HCT116 (cell line): ENCODE measurements at places on chromosomes 2 and 18. TPM values are rescaled to one million over a fixed set of nuclear protein-coding genes. Genes with fewer than 3 reads are reported as not detected.

- no peak overlapping the region for H3K27ac ChIP-seq
- H3K27me3 ChIP-seq = no peaks in the 10 kb centered on the region
- no peaks in the 10 kb centered on the region for H3K36me3 ChIP-seq
Measured at GRCh38 chr2:173431191-173431590, 76.5 kb downstream of the CDCA7 start.

NLRC4 gene
- not detected for total RNA-seq

ALKAL2 gene
- total RNA-seq = not detected

DNA sequence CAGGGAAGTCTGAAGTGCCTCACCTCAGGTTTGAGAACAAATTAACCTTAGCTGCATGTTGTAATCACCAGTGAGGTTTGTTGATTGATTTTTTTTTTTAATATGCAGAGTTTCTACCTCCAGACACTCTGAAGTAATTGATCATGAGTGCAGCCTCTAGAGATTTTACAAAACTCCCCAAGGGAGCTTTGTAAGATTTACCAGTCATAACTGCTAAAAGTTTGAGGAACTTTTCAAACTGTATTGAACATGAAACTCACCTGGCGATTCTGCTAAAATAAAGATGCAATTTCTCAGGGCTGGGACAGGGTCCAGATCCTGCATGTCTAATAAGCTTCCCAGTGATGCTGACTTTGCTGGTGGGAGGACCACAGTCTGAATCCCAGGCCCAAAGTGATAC lies 339.6 kb upstream of the DCC start:
- DNase-seq = no peak
- no peak overlapping the region for H3K27ac ChIP-seq
- no peaks in the 10 kb centered on the region for H3K36me3 ChIP-seq
- H3K27me3 ChIP-seq = no peaks in the 10 kb centered on the region
- H3K4me1 ChIP-seq = no peaks in the 10 kb centered on the region
- H3K4me3 ChIP-seq = no peak overlapping the region

EIF5B gene
- 65.9 TPM for total RNA-seq

DNA sequence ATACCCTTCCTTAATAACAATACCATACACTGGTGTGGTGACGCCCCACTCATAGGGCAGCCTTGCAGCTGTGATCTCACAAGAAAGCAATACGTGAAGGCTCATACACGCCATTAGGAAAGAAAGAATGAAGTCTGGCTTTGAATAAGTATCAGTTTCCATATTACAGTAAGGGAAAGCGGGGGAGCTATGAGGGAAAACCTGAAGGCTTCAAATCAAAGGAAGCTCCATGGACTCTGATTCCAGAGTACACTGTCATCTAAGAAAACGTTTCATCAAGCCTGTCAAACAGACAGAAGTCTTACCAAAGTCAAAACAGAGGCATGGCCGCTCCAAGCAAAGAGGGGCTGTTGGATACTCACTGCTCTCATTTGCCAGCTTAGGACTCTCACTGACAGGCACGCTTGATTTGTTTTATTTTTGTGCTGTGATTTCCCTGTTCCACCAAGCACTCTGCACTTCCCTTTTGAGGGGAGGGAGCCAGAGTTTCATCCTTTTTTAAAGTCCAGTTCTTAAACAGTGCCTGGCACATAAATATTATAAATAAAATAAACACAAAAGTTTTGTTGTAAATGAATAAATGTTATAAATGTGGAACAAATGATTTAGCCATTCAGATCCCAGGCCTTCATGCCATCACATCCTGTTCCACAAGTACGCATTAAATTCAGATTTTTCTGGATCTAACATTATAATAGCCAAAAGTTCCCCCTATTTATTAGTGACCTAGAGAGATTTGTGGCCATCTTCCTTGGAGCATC lies 221.2 kb downstream of the PIEZO2 start:
- H3K27me3 ChIP-seq = peaks cover 10% of the 10 kb centered on the region; the same call in 1 of the 2 replicates
- DNase-seq = no peak
- H3K4me1 ChIP-seq = no peaks in the 10 kb centered on the region
- no peaks in the 10 kb centered on the region for H3K36me3 ChIP-seq

GAREM1 gene
- 11.1 TPM for total RNA-seq

ALK gene
- not detected for total RNA-seq

- H3K27me3 ChIP-seq = no peaks in the 10 kb centered on the region
- DNase-seq = no peak
- H3K27ac ChIP-seq = no peak overlapping the region
- H3K4me1 ChIP-seq = no peaks in the 10 kb centered on the region
- no peak overlapping the region for H3K4me3 ChIP-seq
Measured at GRCh38 chr2:191003405-191004309, 10.3 kb downstream of the STAT1 start.

DNA sequence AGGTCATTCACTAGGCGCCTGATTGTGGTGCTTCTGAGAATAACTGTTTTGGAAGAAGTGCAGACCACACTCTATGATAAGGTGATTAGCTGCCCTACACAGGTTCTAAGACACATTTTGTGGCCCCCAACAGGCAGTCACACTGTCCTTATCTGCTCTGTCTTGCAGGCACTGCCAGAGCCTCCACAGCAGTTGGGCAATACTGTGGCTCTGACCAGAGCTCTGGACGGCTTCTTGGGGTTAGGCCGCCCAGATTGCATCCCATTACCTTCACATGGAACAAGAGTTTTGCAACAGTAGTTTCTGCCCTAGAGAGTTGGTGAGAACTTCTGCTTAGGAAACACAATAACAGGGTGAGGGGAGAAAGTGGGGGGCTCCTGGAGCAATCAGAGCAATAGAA lies 22.7 kb downstream of the RUFY4 start:
- no peaks in the 10 kb centered on the region for H3K4me1 ChIP-seq
- DNase-seq = no peak
- no peak overlapping the region for H3K27ac ChIP-seq

DNA sequence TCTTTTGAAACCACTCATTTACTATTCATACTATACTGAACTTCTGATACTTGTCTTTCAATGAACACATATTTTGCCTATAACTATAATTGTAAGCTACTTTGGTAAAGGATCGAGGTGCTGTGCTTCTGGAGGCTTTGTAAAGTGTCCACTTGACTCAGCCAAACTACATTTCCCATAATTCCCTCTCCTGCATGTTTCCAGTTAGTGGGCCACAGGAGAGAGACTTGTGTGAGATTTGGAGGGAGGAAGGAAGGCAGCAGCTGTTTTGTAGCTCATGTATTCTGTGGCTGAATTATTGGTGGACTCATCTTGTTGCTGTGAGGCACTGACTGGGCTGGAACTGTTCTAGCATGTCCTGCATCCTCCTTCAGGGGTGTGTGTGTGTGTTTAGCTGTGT lies 328.8 kb downstream of the ARL6IP6 start:
- no peaks in the 10 kb centered on the region for H3K27me3 ChIP-seq
- H3K36me3 ChIP-seq = no peaks in the 10 kb centered on the region
- no peak overlapping the region for H3K27ac ChIP-seq
- H3K4me1 ChIP-seq = peaks cover 4% of the 10 kb centered on the region; the same call in 1 of the 2 replicates

- H3K27me3 ChIP-seq = no peaks in the 10 kb centered on the region
- H3K4me3 ChIP-seq = no peak overlapping the region
- no peaks in the 10 kb centered on the region for H3K4me1 ChIP-seq
- H3K27ac ChIP-seq = no peak overlapping the region
- DNase-seq = no peak
Measured at GRCh38 chr18:75023473-75023872, 185.5 kb downstream of the PTGR3 start.

ANKRD30BL gene
- not detected for total RNA-seq

GRCh38 chr18:69985239-69985638 lies 37.6 kb upstream of the CD226 start:
- no peak for DNase-seq
- no peak overlapping the region for H3K27ac ChIP-seq
- no peak overlapping the region for H3K4me3 ChIP-seq
- H3K4me1 ChIP-seq = no peaks in the 10 kb centered on the region
- no peaks in the 10 kb centered on the region for H3K27me3 ChIP-seq

- no peak overlapping the region for H3K4me3 ChIP-seq
- H3K27me3 ChIP-seq = peaks cover 4% of the 10 kb centered on the region; the same call in 1 of the 2 replicates
- no peak overlapping the region for H3K27ac ChIP-seq
- no peaks in the 10 kb centered on the region for H3K36me3 ChIP-seq
Measured at GRCh38 chr18:37481072-37481471, 84.5 kb downstream of the CELF4 start.

MC5R gene
- total RNA-seq = not detected

GRCh38 chr2:98191883-98192282 lies 104.9 kb downstream of the VWA3B start:
- no peak for DNase-seq
- H3K27me3 ChIP-seq = no peaks in the 10 kb centered on the region
- no peak overlapping the region for H3K4me3 ChIP-seq
- no peak overlapping the region for H3K27ac ChIP-seq

DNA sequence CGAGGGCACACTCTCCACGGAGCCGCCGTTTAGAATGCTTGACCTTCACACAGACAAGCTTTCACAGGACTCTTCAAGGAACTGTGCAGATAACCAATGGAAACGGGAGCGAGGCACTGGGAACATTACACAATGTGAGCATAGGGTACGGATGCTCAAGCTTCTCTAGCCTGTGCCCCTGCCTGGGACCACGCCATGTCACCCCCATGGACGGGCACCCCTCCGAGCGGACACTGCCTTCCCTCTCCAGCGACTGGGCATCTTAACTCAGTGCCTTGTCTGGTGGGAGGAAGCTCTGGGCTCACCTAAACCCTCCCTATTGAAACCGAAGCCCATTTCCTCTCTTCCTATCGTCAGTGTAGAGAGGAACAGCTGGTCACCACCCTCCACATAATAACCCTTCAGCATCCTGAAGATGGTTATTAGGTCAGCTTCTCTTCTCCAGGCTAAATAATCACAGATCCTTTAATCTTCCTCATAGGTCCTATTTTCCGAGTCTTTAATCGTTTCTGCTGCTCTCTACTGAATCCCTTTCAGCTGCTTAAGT lies 626.7 kb downstream of the GALR1 start:
- H3K27me3 ChIP-seq = no peaks in the 10 kb centered on the region
- H3K36me3 ChIP-seq = no peaks in the 10 kb centered on the region
- no peak overlapping the region for H3K27ac ChIP-seq
- H3K4me1 ChIP-seq = no peaks in the 10 kb centered on the region
- H3K4me3 ChIP-seq = no peak overlapping the region

RND3 gene
- total RNA-seq = 15.0 TPM

CHRND gene
- total RNA-seq = not detected

GRCh38 chr2:161217597-161218185 lies 57.5 kb downstream of the TANK start:
- H3K27ac ChIP-seq = no peak overlapping the region
- H3K27me3 ChIP-seq = no peaks in the 10 kb centered on the region
- peaks cover 13% of the 10 kb centered on the region for H3K36me3 ChIP-seq
- no peak overlapping the region for H3K4me3 ChIP-seq
- no peak for DNase-seq
- no peaks in the 10 kb centered on the region for H3K4me1 ChIP-seq

DNA sequence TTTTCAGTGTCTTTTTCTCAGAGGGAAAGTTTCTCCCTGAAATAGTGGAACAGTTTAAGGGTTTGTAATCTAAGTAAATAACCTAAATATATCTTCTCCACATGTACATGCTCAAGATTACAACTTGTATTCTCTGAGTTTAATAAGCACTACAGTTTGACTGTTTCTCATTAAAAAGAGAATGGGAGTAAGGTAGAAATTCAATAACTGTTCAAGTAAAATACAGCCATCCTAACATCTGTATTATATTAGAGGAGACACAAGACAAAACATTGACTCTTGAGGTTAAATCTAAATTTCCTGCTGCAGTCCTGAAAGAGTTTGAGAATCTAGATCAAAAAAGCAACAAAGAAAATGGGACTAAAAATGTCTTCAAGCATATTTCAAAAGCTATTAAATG lies 73.0 kb upstream of the ZNF397 start:
- no peaks in the 10 kb centered on the region for H3K27me3 ChIP-seq
- no peaks in the 10 kb centered on the region; the same call in 1 of the 2 replicates for H3K4me1 ChIP-seq
- H3K4me3 ChIP-seq = no peak overlapping the region
- no peak overlapping the region for H3K27ac ChIP-seq

SLC14A1 gene
- total RNA-seq = not detected

ZRANB3 gene
- total RNA-seq = 12.0 TPM

CLEC4F gene
- total RNA-seq = not detected

GRCh38 chr2:47272905-47273758 lies 118.0 kb upstream of the STPG4 start:
- peaks cover 8% of the 10 kb centered on the region; the same call in 1 of the 2 replicates for H3K4me1 ChIP-seq
- no peaks in the 10 kb centered on the region for H3K27me3 ChIP-seq
- DNase-seq = no peak

DNA sequence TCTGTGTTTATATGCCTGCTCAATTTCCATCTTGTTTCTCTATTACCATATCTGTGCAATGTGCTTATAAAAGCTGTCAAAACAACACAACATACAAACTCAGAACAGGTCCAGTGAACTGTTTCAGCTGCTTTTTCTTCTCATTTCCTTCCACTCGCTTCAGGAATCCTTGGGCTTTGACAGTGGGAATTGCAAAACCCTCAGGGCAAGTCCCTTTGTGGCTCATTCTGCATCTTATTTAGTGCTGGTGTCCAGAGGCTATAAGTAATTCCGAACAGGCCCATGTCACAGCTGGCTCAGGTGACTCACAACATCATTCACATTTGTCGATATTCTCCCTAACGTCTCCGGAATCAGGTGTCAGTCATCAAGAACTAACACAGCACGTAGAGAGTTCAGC lies 309.9 kb upstream of the ZNF521 start:
- H3K27me3 ChIP-seq = no peaks in the 10 kb centered on the region
- no peak overlapping the region for H3K4me3 ChIP-seq
- H3K36me3 ChIP-seq = no peaks in the 10 kb centered on the region

DNA sequence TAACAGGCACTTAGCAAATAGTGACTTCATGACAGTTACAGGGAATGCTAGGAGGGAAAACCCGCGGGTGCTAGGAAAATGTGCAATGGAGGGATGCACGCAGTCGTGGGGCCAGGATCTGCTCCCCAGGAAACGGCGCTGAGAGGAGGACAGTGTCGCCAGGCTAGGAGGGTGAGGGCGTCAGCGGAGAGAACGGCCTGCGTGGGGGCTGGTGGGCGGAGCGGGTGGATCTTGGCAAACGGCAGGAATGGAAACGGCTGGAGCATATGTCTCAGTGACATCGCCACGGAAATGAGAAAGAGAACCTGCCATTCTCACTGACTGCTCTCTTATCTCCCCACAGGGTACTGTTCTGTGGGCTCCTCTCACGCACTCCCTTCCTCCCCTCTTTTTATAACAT lies 478.5 kb upstream of the ID2 start:
- H3K27me3 ChIP-seq = no peaks in the 10 kb centered on the region
- no peak overlapping the region for H3K27ac ChIP-seq
- DNase-seq = no peak
- no peaks in the 10 kb centered on the region for H3K36me3 ChIP-seq

GRCh38 chr2:106147665-106148064 lies 46.4 kb downstream of the UXS1 start:
- no peak for DNase-seq
- no peaks in the 10 kb centered on the region for H3K27me3 ChIP-seq
- no peak overlapping the region for H3K27ac ChIP-seq
- H3K36me3 ChIP-seq = no peaks in the 10 kb centered on the region
- no peak overlapping the region for H3K4me3 ChIP-seq

- no peaks in the 10 kb centered on the region for H3K4me1 ChIP-seq
- H3K36me3 ChIP-seq = no peaks in the 10 kb centered on the region
- no peak overlapping the region for H3K4me3 ChIP-seq
- no peak overlapping the region for H3K27ac ChIP-seq
- H3K27me3 ChIP-seq = no peaks in the 10 kb centered on the region
Measured at GRCh38 chr2:183541766-183542165, 417.5 kb downstream of the NUP35 start.

- no peaks in the 10 kb centered on the region for H3K4me1 ChIP-seq
- H3K36me3 ChIP-seq = no peaks in the 10 kb centered on the region
- no peak overlapping the region for H3K4me3 ChIP-seq
- H3K27ac ChIP-seq = no peak overlapping the region
Measured at GRCh38 chr2:60317844-60318243, 235.6 kb downstream of the BCL11A start.

GRCh38 chr18:70059684-70060083 lies 112.0 kb upstream of the CD226 start:
- no peak for DNase-seq
- no peak overlapping the region for H3K4me3 ChIP-seq
- peaks cover 26% of the 10 kb centered on the region for H3K36me3 ChIP-seq
- no peaks in the 10 kb centered on the region for H3K27me3 ChIP-seq
- no peaks in the 10 kb centered on the region for H3K4me1 ChIP-seq
